ENCODE measurements at places on chromosomes 3 and 15. TPM values are rescaled to one million over a fixed set of nuclear protein-coding genes. Genes with fewer than 3 reads are reported as not detected.

The PIGZ gene
- polyA plus RNA-seq = 1.7 TPM

The SCAMP5 gene
- 4.8 TPM for polyA plus RNA-seq

DNA sequence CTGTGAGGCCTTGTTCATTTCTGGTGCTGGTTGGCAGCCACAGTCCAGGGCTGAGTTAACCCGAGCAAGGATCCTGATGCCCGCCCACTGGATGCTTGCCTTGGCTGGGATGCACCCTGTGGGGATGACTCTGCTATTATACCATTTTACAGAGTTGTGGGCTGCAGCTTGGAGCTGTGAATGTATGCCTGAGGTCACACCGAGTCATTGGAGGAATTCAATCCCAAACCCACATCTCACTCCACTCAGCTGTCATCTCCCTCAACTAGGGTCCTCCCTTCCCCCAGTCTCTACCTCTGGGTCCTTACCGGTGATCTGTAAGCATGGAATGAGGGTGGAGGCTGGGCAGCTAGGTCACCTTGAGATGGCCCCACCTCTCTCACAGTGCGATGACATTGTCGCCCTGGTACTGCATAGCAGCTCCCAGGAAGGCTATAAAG, 22.1 kb downstream of the MAPKAPK3 start:
- DNase-seq = no peak

- no peak for DNase-seq
Observed at GRCh38 chr3:30843877-30844276, 50.6 kb downstream of the GADL1 start.

DNA sequence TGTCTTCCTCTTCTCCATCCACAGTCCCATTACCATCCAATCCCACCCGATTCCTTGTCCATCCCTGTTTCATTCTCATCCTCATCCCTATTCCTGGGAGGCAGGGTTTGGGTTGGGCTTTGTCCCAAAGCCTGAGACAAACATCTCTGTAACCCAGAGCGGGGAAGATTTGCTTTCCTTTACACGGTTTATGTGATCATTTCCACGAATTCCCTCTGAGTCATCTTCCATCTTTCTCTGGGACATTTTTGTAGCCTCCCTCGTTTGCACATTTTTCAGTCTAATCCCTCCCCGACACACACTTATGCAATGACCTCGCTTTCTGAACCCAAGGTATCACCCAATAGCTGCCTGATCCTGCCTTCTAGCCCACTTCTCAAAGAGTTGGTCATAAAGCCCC, 22.8 kb downstream of the DUOX2 start:
- no peak for DNase-seq

GRCh38 chr3:129505341-129505740, 23.1 kb upstream of the RHO start:
- DNase-seq = no peak

GRCh38 chr3:43537225-43537624, 84.6 kb downstream of the ANO10 start:
- no peak for DNase-seq

DNA sequence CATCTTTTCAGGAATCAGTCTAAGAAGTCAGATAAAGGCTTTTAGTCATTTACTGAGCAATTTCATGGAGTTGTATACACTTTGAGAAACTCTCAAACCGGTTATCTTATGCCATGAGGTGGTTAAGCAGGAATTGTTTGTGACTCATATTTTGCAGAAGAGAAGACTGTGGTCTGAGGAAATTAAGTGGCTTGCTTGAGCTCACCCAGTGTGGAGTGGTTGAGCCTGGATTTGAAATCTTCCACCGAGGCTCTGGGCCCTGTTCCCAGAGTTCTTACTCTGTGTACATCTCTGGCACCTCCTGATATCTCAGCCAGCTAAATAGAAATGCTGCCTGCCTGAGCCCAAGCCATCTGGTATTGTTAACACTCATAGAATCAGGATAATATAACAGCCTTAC, 37.8 kb upstream of the BCL6 start:
- no peak for DNase-seq
